Urinary bladder (tissue), 4 donors: ENCODE measurements at places on chromosomes 2 and 18.

DNA sequence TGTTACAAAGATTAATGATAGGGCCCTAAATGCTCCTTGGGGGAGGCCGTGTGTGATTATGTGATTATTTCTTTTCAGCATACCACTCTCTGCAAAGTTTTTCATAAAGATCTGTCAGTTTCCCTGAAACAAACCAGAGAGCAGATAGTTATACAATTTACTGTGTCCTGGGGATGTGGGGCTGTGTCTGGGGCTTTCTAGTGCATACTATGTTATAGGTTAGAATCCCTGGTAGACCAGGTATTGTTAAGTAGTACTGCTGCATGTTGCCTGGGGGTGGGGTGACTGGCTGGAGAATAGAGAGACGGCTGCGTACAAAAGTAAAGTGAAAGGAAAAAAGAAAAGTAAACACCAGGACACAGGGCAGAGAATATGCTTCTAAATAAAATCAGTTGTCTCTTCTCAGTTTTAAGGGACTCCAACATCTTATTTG, 3.3 kb upstream of the CCBE1 start:
- DNase-seq = no peak

- DNase-seq = no peak
Measured at GRCh38 chr2:10919410-10919770, 7.7 kb downstream of the KCNF1 start.

DNA sequence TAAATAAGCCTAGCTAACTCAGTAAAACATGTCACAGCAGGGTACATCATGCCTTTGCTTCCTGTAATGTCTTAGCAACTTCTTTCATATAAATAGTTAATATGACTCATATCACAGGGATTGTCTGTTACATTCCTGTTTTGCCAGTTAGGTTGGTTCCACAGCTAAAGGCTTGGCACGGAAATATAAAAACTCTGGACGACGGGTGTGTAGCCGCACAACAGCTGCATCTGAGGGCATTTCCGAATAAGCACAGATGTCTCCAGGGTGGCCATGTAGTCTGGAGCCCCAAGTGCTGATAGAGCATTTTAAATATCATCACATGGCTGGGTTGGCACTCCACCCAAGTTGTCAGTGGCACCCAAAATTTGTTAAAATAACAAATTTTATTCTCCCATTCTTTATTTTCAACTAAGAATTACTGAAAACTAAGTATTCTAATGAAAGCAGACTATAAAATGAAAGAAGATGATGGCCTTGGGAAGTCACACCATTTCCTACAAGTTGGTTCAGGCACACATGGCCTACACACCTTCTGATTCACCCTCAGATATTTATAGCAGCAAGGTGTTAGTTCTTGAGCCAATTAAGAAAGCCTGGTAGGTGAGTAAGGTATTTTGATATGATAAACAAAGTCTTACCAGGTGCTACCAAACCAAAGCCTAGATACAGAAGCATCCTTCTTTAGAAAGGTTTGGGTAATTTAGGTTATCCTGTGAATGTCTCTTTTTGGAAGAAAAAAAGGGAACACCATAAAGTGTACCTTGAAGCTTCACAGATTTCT, 61.8 kb upstream of the STK17B start:
- DNase-seq = peak; percentile 79

GRCh38 chr2:54107903-54108615, 7.4 kb upstream of the ACYP2 start:
- DNase-seq = no peak

DNA sequence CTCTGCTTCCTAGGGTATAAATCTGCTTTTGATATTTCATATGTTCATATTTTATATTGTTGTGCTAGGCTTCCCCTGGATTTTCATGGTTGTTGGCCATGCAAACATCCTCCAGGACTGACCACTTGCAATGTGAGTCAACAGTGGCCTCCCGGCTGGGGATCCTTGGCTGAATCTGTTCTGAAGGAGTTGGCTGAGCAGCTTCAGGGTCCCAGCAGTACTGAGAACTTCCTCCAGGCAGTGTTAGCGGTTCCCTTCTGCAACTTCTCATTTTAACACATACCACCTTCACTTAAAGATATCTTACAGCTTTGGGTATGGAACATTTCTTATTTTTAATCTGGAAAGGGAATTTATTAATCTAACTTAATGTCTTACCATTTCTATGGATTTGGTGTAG, 122.1 kb downstream of the DTNB start:
- no peak for DNase-seq

DNA sequence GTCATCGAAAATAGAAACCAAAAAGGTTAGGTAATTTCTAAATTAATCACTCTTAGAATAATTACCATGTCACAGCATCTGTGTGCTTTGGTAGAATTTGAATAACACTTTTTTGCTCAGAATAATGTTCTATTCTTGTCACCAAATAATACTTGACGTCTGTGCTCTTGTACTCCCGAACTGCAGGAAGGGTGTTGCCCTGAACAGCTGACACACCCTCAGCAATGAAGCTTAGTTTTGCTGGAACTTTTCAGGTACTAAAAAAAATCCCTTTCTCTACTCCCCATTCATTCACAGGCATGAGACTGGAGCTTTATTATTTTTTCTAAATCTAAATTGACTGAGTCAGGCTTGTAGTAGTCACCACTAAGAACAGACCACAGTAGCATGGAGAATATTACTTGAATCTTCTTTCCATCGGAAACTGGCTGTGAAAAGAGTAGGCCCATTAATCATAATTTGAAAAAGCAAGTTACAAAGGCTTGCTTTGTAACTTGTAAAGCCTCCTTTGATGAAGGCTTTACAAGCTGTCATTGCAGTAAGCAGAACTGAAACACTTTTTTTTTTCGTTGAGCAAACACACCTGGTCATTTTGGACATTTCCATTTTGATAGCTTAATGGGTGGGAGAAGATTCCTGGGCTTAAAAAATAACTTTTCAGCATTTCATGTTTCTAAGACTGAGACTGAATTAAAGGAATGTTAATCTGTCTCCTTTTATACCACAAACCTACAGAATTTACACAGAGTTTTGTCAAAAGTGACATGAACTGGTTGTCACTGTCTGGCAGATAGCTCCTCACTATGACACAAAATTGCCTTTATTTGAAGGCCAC, 70.3 kb upstream of the PELI1 start:
- no peak for DNase-seq

DNA sequence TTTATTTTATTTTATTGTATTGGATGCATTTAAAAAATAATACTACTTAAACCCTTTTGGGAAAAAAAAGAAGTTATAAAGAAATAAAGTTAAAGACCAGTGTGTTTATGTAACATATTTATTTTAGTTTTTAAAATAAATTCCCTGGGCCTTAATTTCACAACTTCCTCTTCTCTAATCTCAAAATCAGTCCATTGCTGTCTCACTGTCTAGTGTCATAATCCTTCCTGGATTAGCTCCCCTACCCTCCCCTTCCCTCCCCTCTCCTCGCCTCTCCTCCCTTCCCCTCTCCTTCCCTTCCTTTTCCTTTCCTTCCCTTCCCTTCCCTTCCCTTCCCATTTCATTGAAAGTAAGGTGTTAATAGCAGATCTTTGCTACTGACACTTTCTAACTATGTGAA, 40.3 kb upstream of the ZEB2 start:
- no peak for DNase-seq

DNA sequence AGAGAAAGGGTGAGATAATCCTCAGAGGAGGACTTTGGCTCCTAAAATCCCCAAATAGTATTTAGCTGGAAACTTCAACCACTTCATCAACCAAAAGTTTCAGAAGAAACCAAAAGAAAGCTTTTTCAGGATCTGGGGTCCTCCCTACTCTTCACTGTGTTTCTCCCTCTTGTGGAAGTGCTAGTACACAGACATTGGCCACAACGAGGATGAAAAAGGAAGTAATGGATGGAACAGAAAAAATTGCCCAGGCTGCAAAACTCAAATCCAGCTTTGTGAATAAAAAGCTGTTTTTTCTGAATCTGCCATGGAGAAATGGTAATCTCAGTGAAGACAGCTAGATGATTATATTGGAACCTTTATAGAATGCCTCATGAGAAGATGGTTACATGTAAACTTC, 4.0 kb downstream of the PID1 start:
- DNase-seq = no peak

DNA sequence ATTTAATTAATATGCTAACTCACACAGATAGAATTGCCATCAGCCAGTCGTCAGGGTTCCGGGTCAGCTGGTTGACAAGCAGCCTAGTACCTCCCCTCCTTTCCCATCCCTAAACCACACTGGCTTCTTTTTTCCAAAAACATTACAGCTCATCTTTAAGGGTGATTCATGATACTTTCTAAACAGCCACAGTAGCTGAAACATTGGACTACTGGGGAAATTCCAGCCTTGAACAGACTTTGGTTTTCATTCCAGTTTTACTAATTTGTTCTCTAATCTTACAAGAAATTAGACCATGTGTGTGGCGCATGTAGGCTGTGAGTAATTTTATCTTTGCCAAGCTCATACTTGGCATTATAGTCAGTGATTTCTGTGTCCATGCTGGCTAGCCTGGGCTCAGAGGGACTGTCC, 110.8 kb downstream of the FMNL2 start:
- DNase-seq = no peak

GRCh38 chr18:44125446-44125845, 555.2 kb upstream of the SETBP1 start:
- DNase-seq = no peak

DNA sequence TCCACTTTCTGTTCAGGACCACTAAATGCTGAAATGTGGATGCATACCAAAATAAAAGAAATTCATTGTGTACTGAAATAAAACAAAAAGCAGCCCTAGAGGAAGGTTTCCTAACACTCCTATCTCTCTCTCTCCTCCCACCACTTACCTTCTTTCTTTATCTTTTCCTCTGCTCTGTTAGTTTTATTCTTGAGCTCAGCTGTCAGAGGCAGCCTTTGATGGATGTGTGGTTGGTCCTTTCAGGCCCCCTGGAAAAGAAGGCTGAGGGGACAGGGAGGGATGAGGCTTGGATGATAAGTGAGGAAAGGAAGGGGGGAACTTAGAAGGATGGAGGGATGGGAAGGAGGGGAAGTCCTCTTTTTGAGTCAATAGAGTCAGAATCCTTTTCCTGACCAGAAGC, 47.6 kb downstream of the DHRS9 start:
- no peak for DNase-seq

- DNase-seq = no peak
Measured at GRCh38 chr2:191435141-191435540, 189.9 kb downstream of the MYO1B start.

DNA sequence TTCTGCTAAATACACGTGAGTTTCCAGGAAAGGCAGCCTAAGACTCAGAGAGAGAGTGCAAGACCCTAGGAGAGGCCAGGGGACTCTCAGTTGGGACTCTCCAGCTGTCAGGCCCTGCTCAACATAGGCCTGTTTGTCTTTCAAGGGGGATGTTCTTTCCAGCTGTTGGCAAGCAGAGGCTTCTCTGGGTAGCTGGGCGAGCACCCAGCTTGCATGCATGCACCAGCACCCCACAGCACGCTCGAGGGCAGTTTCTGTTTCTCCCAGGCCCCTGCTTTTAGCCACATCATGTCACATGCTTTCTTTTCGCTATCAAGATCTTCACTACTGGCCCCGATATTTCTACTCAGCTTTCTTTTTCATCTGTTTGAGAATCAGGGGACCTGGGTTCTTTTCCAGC, 479.3 kb upstream of the HS6ST1 start:
- DNase-seq = no peak

DNA sequence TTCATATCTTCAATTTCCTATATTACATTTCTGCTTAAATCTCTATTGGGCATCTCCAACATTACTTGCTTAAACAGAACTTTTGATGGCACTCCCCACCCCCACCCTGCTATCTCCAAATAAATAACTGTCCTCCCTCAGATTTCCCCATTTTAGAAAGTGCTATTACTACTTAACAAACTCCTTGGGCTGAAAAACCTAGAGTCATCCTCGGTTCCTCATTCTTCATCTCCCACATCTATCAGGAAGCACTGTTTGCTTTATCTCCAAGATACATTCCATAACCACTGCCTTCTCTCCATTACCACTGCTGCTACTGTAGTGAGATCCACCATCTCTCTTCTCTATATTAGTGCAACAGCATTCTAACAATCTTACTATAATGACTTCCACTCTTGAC, 150.4 kb upstream of the CYRIA start:
- DNase-seq = no peak

DNA sequence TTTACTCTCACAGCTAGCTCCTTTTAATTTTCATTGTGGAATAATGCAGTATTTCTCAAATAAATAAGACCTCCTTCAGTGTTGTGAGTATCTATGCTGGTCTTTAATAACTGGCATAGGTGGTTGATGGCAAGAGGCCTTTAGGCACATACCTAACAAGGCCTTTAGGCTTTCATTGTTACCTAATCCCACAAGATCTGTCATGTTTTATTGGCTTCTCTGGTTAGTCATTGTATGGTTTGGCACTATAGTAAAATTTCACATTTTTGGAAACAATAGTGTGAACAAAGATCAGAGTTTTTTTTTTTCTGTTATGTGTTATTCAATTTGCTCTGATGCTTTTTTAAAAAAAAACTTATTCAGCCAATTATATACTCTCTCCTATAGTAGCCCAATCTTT, 89.8 kb upstream of the NEUROD1 start:
- DNase-seq = no peak

- DNase-seq = no peak
Measured at GRCh38 chr2:224884188-224884587, 158.1 kb downstream of the DOCK10 start.

GRCh38 chr2:185215497-185215896, 523.1 kb upstream of the FSIP2 start:
- no peak for DNase-seq

DNA sequence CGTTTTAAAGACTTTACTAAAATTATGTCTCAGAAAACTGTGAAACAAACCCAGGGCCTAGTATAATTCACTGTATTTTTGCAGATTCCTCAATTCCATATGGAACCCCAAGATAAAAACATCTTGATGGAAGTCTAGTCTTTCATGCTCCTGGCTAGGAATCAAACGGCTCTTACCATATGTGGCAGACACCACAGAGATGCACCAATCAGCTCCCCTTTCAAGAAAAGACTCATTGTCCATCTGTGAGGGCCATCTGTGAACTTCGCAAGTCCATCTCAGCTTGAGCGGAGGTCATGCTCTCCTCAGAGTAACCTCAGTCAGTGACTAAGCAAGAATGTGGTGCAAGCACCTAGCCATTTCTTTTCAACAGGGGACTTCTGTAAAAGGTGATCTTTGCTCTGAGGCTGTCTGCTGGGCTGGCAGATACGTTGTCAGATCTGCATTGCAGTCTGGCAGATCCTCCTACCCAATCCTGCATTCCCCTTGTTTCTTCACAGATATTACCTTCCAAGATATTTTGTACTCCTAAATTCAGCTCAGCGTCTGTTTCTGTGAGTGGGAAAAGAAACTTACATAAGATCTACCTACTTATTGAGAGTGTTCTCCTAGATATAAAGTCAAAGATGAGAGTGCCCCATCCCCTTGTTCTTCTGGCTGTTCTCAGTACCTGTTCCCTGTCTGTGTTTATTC, 419.3 kb downstream of the SPAG16 start:
- no peak for DNase-seq

DNA sequence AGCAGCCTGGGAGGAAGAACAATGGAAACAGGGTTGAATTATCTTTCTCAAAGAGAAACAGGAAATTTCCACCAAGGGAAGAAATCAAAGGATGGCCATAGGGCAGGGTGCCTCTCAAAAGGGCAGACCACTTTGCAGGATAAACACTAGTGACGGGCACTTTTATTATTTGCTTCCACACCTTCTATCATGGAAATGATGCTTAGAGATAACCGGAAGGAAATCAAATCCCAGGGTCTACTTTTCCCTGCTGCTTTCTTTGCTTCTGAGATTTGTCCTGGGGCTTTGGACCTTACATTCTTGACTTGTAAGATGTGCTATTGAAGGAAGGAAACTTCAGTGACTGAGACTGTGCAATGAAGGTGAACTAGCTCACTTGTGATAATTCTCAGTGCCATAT, 1.1 kb upstream of the SCN9A start:
- DNase-seq = no peak
